ENCODE measurements at places on chromosomes 16 and 17.

DNA sequence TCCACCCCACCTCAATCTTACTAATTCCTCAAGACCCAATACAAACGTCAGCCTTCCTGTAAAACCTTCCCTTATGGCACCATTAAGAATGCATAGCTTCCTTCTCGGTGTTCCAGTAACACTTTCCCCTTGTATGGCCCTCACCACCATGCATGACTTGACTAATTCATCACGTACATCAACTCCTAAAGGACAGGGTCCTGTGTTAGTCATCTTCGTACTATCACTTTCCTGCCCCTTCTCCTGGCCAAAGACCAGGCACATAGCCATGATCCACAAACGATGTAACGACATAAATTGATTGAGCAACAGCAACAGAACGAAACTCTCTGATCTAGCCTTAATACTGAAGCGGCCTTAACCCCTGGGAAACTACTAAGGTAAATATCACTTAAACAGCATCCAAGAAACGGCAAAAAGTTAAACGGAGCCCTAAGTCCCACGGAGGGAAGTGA is 612 bp downstream of the PSMD12 start:
- DNase-seq: peak; percentile 91

- DNase-seq: peak; percentile 47
Measured at GRCh38 chr16:74309789-74310781, 13.5 kb downstream of the PSMD7 start.

GRCh38 chr16:89140981-89141883 is 30.3 kb upstream of the CDH15 start:
- no peak for DNase-seq

GRCh38 chr17:66944351-66945146 is 20.0 kb upstream of the CACNG4 start:
- no peak for DNase-seq

GRCh38 chr17:2111691-2112090 is 56.8 kb downstream of the HIC1 start:
- no peak for DNase-seq

- DNase-seq: peak; percentile 55
Measured at GRCh38 chr16:53055541-53056391, 975 bp downstream of the CHD9 start.

GRCh38 chr17:27506348-27507218 is 50.3 kb downstream of the KSR1 start:
- no peak for DNase-seq

- no peak for DNase-seq
Measured at GRCh38 chr17:28570716-28571360, 486 bp downstream of the PIGS start.

- DNase-seq: no peak
Measured at GRCh38 chr16:88063211-88063773, 112.1 kb downstream of the BANP start.

- no peak for DNase-seq
Measured at GRCh38 chr16:87648698-87649487, 46.6 kb downstream of the JPH3 start.

GRCh38 chr17:43661699-43662412 is at the start of gene MEOX1:
MEOX1 (minus strand) TSS chr17:43661922; CDS start chr17:43661534, 388 bp downstream.
- no peak for DNase-seq

DNA sequence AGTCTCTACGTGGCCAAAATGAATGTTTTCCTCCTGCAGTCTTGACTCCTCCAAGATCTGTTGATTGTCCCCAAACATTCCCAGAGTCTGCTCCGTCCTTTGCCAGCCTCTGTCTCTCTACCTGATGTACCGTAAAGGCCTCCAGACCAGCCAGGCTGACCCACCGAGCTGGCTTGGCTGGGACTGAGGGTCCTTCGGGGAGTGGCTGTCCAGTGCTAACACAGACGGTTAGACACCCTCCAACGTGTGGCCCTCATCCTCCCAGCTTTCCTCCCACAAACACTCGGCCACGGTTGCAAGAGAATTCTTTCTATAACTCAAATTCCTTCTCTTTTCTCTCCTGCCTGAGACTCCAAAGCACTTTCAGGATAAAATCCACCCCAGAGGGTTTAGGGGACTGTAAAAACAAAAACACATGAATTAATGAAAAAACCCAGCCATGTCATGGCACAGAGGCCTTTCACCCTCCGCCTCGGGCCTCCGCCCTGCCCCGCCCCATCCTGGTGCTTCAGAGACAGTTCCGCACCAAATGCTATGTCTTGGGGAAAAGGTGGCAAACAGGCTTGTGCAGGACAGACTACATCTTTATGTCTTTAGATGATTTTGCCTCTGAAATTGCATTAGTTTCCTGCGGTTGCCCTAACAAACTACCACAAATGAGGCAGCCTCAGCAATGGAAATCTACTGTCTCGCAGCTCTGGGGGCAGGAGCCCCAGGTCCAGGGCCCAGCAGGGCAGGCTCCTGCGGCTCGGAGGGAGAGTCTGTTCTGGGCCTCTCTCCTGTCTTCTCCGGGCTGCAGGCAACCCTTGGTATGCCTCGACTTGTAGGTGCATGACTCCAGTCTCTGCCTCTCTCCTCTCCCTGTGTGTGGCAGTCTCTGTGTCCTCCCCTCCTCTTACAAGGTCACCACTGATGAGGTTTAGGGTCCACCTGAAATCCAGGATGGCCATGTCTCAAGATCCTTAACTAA is 72.5 kb upstream of the CBX4 start:
- DNase-seq: no peak

DNA sequence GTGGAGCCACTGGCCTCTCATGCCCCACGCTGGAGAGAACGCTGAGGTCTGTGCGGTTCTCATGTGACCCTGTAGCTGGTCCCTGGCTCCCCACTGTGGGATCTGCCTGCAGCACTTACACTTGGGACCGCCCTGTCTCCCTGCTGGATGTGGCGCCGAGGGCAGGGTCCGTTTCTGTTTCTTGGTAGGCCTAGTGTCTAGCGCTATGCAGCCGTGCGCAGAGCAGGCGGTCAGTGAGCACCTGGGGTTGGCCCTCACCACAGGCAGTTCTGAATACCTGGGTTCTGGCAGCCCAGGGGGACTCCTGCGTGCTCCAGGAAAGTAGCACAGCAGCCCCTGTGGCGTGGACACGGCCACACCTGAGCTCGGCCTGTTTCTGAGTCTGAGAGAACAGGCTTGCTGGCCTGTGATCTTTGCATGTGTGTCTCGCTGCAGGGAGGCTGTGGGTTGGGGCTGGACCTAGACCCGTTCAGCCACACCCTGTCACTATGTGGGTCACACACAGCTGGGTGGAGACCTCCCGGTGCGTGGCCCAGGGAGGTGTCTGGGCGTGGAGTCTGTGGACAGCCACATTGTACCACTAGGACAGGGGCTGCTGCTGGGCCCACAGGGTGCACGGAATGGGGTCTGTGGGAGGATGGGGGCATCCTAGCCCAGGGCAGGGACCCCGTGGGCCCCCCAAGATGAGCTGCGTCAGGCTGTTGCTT is 2.8 kb downstream of the CAPN15 start:
- no peak for DNase-seq

GRCh38 chr17:68321556-68321954 is 30.3 kb downstream of the ARSG start:
- no peak for DNase-seq

DNA sequence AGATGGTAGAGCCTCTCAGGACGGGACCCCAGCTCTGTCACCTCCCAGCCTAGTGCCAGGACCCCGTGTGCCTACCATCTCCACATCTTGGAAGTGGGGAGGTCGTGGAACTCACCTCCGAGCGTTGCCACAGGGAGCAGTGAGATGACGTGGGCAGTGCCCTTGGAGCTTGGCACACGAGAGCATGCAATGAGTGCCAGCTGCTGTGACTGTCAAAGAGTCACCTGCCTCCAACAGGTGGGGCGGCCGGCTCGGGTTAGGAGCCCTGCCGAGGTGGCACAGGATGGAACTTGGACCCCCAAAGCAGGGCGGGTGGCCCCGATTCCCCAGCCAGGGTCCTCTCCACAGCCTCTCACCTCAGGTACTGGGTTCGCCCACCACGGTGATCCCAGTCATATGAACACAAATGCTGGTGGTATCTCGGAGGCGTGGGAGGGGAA is 5.5 kb downstream of the VPS4A start:
- DNase-seq: no peak

DNA sequence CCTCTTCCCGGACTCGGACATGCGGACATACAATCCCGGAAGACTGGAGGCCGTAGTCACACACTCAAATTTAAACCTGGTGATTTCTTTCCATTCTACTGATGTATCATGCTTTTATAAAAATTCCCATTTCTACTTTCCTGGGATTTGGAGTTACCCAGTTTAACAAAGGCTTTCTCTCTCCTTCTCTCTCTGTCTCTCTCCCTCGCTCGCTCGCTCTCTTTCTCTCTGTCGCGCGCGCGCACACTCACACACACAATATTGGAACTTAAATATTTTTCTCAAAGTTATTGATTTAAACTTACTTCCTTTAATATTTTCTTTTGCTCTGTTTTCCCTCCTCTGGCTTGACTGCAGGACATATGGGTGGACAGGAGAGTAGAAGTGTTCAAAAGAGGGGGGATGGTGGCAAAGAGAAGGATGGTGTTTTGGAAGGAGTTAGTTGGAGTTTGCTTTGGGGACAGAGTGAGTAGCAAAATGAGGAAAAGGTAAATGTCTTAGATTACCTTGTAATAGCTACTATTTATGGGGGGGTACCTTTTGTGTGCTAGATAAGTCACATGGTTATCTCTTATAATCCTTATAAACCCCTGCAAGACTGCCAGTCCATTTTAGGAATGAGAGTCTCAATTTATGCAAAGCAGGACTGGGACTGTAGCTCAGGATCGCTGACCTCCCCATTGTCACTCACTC is 878 bp upstream of the TRIM25 start:
- DNase-seq: no peak

DNA sequence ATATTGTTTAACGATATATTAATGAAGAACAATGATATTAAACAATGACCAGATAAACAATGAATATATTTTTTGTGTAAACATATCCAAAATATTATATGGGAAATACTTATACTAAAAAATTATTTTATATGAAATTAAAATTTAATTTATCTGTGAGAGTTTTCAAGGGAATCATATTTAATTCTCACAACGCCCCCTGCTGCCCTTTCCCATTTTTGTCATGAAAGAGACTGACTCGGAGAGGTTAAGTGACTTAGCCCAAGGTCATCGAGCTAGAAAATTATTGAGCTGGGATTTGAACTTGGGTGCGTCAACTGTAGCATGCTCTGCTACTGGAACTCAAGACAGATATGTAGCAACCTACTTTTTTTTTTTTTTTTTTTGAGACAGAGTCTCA is 7.2 kb upstream of the MYCBPAP start:
- peak; percentile 62 for DNase-seq

- DNase-seq: no peak
Measured at GRCh38 chr16:72909196-72909595, 138.7 kb downstream of the ZFHX3 start.

GRCh38 chr16:29698484-29699323 is 19.7 kb downstream of the QPRT start:
- DNase-seq: no peak

DNA sequence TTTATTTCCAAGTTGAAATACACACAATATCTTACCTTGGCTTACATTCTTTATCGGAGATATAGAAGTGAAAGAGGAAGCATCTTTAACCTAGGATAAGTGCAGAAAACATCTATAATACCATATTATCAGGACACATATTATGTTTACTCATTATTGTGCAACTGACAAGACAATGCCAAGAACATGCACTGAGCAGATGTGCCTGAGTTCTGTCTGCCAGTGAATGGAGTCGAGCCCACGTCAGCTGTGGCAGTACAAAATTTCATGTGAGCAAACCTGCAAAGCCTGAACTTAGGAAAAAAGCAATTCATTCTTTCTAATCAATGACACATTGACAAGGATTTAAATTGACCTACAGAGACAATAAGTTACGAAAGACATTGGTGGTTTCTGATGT is 154.4 kb downstream of the AXIN2 start:
- DNase-seq: no peak

- DNase-seq: no peak
Measured at GRCh38 chr17:32933881-32934280, 5.9 kb downstream of the TMEM98 start.

DNA sequence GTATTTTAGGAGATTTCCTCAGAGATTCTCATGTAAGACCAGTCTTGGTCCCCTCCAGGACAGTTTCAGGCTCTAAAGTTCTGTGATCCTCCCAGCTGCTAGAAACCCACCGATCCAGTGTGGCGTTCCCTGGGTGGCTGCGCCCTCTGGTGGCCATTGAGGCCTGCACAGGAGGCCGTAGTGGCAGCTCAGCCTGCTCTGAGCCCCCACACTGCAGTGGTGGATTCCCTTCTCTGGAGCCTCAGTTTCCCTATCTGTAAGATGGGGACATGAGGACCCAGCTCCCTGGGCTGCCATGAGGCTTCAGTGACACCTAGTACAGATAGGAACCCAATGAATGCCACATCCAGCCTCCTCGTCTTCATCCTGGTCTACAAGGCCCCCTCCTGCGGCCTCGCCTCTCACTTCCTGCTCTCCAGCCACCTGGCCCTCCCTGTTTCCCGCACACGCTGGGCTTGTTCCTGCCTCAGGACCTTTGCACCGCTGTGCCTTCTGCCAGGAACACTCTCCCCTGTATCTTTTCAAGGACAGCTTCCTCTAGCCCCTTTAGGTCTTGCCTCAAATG is 16.5 kb downstream of the CCDC102A start:
- DNase-seq: peak; percentile 84

DNA sequence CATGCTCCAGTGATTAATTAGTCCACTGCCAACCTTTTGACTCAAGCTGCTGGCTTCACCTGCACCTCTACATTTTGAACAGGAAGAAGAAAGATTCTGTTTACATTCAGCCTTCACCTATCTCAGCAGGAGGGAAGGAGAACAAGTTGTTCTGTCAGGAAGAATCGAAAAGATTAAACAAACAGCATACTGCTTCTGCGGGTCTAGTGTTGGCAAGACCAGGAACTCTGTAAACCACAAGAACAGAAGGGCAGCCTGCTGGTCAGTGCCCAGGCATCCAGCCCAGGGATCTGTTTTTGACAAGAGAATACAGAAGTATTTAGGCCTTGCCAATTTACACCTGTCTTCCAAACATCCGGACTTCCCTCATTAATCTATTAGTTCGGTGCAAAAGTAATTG is 189.7 kb downstream of the CHD9NB start:
- no peak for DNase-seq

DNA sequence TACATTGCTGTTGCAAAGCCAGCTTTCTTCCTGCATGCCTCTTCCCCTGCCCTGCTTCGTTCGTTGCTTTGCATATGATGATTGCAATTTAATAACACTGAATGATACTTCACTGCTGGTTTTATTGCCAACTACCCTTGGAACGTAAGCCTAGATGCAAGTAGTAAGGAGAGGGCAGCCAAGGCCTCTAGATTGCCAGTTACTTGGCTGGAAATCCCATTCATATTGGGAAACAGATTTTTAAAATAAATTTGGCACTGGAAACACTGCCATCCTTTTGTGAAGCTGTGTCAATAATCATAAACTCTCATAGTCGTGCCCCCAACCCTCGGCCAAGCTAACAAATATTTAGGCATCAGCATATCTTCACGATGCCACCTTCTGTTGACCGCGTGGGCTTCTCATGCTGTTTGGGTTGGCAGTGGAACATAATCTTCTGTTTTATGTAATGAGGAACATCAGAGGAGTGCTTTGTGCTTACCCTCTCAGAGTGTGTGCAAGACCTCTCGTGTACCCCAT is 86.5 kb downstream of the MAP2K6 start:
- no peak for DNase-seq

- DNase-seq: no peak
Measured at GRCh38 chr17:73748508-73748907, 104.3 kb upstream of the SDK2 start.
